ENCODE measurements at places on chromosomes 1 and 21.

DNA sequence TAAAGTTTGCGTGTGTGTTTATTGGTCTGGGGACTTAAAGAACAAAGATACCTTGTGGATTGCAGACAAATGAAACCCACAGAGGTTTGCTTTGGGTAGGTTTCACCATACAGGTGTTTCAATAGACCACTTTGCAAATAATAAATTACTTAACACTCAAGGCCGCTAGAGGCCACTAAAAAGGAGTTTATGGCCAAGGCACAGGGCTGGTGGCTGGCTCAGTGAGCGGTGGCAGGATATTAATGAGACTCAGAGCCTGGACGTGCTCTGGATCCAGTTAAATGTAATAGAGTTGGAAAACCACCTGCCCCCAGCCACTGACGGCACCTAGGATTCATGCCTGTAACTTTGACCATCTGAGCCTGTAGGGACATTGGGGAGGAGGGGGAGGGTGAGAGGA is 44.5 kb downstream of the LRRC38 start:
- no peak for DNase-seq

GRCh38 chr1:147204080-147204479 is 21.1 kb downstream of the FMO5 start:
- DNase-seq, result no peak

- DNase-seq, result no peak
Observed at GRCh38 chr1:63883494-63884235, 109.8 kb downstream of the ROR1 start.

DNA sequence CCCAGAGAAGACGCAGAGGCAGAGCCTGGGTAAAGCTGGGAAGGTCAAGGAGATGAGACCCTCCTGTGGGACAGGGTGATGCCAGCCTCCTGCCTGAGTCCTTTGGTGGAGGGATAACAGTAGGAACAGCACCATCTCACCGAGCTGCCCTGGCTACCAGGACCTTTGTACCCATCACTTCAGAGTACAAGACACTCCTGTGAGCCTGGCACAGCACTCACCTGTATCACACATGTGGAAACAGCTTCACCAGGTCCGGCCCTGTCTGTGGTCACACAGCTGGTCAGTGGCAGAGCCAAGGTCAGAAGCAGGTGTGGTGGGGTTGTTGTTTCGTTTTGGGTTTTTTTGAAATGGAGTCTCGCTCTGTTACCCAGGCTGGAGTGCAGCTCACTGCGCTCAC is 5.0 kb upstream of the TMEM200B start:
- no peak for DNase-seq
